Astrocyte of the cerebellum (primary cell): ENCODE measurements at places on chromosomes 6 and 20.

GRCh38 chr6:36350681-36351571 lies 14.2 kb upstream of the BNIP5 start:
- peak; percentile 65 for DNase-seq

GRCh38 chr6:152503546-152503945 lies 133.6 kb downstream of the SYNE1 start:
- no peak for DNase-seq

DNA sequence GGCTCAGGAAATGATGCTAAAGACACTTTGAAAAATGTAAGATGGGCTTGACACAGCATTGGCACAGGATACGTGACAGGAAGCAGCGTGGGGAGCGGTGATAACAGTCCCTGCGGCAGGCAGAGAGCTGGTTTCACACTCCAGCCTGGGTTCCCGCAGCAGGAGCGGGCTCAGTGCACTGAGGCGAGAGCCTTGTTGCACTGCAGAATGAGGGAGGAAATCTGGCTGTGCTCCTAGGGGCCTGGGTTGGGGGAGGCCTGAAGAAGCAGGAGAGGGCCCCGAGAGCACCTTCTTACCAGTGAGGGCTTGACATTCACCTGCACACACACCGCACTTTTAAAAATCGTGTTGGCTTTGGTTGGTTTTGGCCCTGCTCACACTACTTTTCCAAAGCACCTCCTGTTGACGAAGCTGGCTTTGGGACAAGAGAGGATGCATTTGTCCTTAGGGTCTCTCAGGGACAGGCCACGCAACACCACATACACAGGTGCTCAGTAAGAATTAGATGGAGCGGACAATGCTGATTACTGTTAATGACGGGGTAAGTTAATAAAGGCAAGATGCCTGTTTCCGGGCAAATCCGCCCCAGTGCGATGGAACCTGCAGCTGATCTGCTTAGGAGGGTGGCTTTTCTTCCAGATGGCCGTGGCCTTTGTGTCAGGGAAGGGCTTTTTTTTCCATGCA lies 49.4 kb upstream of the ARMC2 start:
- DNase-seq, result no peak

GRCh38 chr6:161029195-161029809 lies 37.7 kb downstream of the MAP3K4 start:
- DNase-seq, result peak; percentile 87

- DNase-seq, result no peak
Observed at GRCh38 chr20:9368893-9369292, 145.5 kb upstream of the LAMP5 start.

DNA sequence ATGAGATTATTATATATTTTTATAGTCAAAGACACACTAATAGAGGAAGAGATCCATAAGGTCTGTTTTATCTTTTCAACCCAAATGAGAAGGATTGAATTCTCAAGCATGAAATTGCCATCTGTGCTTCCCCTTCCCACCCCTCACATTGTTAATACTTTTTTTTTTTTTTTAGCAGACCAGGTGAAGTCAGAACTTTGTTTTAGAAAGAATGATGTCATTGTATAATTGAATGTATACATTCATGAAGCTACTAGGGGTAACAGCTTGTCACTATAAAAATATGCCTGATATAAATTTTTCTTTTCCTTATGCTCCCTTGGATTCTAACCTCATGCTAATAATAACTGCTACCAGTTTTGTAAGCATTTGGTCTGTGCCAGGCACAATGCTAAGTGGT lies 88.9 kb downstream of the TFAP2B start:
- no peak for DNase-seq
